ENCODE measurements at places on chromosomes 1 and 21.
A peak's percentile ranks its signal among the peaks of the same experiment; 100 is the strongest.

DNA sequence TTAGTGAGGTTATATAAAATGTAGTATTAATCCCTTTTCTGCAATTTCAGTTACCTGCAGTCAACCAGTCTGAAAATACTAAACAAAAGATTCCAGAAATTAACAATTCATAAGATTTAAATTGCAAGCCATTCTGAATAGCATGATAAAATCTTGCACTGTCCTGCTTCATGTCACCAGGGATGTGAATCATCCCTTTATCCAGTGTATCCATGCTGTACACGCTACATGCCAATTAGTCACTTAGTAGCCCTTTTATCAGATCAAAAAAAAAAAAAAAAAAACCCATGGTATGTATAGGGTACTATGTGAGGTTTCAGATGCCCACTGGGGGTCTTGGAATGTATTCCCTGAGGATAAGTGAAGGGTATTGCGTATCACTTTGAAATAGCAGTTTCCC, 191.3 kb upstream of the HP1BP3 start:
- no peak for DNase-seq

GRCh38 chr1:68383092-68383491, 66.7 kb downstream of the RPE65 start:
- no peak for DNase-seq

- DNase-seq, result no peak
Observed at GRCh38 chr1:243801378-243801777, 48.7 kb downstream of the AKT3 start.

GRCh38 chr1:236502579-236502971, 21.2 kb upstream of the LGALS8 start:
- no peak for DNase-seq

- no peak for DNase-seq
Observed at GRCh38 chr1:188027613-188028012, 1198.9 kb downstream of the PLA2G4A start.

GRCh38 chr21:46247699-46248421, 19.3 kb upstream of the LSS start:
- DNase-seq, result no peak

DNA sequence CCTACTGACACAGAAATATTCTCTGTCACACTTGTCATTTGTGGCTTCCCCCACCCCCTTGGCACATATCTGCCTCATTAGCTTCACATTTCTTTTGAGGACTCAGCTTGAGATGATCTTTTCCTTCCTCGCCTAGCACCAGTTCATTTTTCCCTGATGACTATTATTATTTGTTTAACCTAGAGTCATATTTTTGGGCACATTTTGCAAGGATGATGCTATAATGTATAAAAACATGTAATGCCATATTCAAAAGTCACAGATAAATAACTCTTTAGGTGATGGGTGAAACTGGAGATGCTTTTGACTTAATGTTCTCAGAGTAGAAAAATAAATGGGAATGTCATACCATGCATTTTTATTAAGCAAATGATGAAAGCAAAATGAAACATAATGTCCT, 202.7 kb downstream of the BACH1 start:
- no peak for DNase-seq

DNA sequence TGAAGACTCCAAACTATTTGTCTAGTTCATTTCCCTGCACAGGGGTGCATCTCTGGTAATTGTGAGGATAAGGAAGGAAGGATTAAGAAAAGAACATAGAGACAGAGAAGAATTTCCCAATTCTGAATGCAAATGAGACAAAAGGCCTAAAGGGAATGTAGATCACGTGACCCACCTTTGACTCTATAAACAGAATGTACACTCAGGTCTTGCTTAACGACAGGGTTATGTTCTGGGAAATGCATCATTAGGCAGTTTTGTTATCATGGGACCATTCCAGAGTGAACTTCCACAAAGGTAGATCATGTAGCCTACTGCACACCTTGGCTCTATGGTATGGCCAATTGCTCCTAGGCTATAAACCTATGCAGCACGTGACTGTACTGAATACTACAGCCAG, 252.3 kb upstream of the ZP4 start:
- DNase-seq, result no peak

- no peak for DNase-seq
Observed at GRCh38 chr1:54153535-54154439, 987 bp upstream of the CDCP2 start.

- no peak for DNase-seq
Observed at GRCh38 chr1:206649261-206649921, 14.1 kb downstream of the DYRK3 start.

GRCh38 chr1:8252266-8252951, 65.5 kb upstream of the SLC45A1 start:
- DNase-seq, result no peak

- no peak for DNase-seq
Observed at GRCh38 chr1:157131281-157131680, 6.9 kb downstream of the ETV3 start.

DNA sequence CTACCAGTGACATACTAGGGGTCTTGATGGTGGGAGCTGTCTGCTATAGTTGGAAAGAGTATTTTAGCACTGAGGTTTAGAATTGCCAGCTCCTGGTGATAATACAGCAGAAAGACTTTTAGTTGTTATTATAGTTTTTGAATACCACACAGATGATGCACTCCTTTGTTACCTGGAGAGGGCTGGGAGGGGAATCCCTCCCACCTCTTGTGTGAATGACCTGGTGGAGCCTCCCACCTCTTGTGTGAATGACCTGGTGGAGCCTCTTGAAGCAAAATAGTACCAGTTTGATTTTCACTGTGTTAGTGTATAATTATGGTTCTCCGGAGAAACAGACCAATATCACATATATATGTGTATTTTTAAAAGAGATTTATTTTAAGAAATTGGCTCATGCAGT, 3.3 kb downstream of the DISP1 start:
- no peak for DNase-seq

GRCh38 chr1:52474807-52475206, 70.4 kb downstream of the PRPF38A start:
- DNase-seq, result no peak

DNA sequence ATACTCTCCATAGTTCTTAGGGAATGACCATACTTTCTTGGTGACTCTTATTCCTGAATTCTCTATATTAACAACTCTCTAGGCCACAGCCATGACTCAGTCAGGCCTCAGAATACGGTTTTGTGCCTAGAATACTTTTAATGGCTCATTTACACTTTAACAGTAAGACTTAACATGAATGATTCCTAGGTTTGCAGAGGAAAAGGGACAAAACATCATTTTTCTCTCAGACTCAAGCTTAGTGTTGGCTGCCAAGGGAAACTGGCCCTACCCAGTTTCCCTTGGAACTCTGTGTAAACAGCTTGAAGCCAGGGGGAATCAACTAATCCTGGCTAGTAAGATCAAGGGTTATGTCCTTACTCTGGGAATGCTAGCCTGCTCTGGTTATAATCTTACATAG, 164.9 kb upstream of the PKN2 start:
- no peak for DNase-seq

DNA sequence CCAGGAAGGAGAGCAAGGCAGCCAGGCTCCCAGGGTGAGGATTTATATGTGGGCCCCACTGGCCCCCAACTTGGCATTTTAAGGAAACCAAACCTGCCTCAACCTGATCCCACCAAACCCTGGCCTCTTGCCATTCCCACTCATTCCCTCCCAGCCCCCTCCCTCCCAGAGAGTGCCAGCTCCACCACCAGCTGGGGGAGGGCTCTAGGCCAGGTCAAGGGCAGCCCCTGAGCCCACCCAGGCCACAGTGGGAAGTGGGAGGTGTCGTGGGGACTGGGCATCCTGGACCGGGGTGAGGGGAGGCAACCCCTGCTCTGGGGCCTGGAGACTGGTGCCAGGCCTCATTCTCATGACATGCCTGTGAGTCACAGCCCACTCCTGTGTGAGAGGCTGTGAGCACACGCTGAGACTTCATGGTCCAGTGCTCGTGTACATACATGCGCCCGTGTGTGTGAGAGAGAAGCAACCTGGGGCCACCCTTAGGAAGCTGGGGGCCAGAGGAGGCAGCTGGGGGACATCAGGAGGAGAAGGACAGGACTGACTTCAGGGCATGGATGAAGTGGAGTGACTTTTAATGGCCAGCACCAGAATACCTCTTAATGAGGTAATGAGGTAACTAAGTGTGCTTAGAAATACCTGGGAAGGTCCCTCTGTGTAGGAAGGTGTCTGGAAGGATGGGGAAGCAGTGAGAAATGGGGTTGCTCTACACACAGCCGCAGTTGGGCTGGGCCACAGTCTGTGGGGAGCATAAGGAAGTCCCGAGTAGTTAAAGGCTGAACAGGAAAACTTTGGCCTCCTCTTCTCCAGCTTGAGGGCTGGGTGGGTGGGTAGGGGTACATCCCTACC, at the start of gene S100A2:
Gene S100A2 (minus strand): TSS at position 316 of the 846 bp plus-strand sequence. CDS start 1,967 bp downstream, outside the sequence.
- peak; percentile 41 for DNase-seq

- DNase-seq, result no peak
Observed at GRCh38 chr1:174191349-174191862, 32.1 kb downstream of the RABGAP1L start.

DNA sequence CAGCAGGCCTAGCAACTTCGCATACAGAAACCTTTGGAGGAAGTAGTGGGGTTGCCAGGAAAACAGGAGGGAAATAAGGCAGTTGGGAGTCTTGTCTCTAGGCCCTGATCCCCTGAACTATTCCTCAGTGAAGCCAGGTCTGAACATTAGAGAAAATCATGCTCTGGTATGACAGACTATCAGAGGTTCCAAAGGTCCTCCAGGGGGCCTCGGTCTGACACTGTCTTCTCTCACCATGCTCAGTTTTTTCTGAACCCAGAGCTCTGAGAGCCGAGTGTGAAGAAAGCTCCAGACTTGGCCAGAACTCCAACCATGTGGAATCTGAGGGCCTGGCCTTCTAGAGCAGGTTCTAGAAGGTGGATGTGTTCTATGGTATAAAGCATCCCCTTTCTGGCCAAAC, 4.0 kb downstream of the TOMM40L start:
- DNase-seq, result no peak

DNA sequence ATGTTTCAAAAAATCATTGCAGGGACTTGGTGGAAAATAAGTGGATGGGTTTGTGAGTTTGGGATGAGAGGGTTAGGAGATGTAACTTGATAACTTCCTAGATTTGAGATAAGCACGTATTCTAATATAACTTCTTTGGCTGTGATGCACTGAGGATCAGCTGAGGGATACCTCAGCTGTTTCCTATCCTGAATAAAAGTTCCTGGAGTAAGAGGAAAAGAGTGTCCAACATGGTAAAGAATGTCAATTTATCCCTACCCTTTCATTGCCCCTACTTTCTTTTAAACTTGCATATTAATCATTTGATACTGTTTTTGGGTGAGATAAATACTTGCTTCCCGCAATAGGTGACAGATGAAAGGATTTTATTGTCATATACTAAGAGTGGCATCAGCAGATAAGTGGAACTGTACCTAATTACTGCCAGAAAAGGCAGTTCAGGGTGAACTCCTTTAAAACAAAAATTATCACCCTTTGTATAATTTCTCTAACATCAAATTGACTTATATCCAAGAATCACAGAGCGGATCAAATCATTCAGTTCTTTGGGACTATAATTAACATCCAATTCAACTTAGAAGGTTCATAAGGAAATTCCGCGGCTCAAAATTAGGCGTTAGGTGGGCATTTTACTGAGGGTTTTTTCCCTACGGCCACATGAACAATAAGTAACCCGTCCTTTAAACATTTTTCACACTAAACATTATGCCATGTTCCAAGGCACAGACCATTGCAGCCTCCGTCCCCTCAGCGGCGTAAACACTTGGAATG, 1.4 kb upstream of the SUCO start:
- no peak for DNase-seq

- DNase-seq, result no peak
Observed at GRCh38 chr1:71994646-71995045, 287.7 kb downstream of the NEGR1 start.

DNA sequence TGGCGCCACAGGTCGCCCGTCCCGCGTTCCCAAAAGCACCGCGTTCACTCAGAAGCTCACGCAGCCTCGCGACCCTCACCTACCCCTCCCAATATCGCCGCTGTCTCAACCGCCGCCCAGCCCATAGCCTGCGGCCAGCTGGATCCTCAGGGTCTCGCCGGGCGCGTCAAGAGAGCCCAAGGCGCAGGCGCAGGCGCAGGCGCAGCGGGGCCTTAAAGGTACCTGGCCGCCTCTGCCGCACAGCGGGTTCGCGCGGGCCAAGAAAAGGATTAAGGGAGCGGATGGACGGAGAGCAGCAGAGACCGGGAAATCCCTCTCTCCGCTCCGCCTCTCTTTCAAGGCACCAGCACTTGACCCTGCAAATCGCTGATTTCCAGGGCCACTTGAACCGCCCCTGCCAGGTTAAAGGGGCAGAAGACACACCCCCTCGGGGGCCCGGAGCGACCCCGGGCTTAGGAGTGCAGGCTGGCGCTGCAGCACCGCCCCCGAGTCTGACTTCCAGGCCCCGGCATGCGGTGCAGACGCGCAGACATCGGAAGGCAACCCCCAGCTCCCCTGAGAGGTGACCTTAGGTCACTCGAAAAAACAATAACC, at the start of gene NBPF20:
Gene NBPF20 (minus strand): TSS at position 168 of the 594 bp plus-strand sequence. CDS start 20,331 bp downstream, outside the sequence.
- DNase-seq, result peak; percentile 72

DNA sequence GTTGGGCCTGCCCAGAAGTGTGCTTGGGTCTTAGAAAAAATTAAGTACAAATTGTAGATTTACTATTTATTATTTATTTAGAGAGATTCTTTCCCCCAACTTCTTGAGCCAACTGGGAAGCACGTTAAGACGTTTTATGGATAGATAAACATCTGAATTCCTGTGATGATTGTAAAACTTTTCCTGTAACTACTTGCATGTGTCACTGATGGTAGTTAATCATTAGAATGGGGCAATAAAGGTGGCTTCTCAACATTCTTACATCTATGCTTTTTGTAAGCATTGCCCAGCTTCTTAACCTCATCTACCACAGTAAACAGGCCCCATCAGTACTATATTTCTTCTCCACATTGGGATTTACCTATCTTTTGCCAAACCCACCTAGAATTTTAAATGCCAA, 559.8 kb downstream of the LMO4 start:
- DNase-seq, result no peak

DNA sequence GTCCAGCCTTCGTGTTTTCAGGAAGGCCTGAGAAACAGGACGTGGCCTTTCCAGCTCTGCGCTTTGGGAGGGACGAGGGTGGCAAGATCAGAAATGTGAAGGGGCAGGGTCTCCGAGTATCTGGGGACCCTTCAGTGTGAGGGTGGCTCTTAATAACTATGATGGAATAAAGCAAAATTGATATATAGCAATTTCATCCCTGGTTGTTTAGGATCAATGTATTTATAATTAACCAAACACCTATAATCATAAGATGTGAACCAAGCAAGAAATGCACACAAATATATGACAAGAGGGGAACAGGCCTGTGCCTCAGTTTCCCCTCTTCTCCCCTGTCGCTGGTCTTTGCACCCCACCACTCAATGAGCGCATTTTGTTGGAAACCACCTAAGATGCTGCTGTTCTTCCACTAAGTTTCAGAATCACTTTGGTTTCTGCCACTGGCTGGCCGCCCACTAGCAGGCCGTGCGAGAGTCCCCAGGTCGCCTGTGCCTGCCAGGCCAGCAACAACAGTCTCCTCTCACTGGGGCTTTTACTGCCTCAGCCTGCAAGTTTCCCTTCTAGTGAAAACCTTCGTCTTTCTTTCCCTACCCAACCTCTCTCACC, 36.6 kb downstream of the UBASH3A start:
- DNase-seq, result no peak

Data from activated CD4-positive, alpha-beta T cell treated with anti-CD3 and anti-CD28 coated beads, Interleukin-2, amount 50 U/mL, for 4 hours (primary cell).